ENCODE measurements at places on chromosomes 4 and X. TPM values are rescaled to one million over a fixed set of nuclear protein-coding genes. Genes with fewer than 3 reads are reported as not detected.

DCX gene
- not detected for total RNA-seq

GPR78 gene
- not detected for total RNA-seq

DNA sequence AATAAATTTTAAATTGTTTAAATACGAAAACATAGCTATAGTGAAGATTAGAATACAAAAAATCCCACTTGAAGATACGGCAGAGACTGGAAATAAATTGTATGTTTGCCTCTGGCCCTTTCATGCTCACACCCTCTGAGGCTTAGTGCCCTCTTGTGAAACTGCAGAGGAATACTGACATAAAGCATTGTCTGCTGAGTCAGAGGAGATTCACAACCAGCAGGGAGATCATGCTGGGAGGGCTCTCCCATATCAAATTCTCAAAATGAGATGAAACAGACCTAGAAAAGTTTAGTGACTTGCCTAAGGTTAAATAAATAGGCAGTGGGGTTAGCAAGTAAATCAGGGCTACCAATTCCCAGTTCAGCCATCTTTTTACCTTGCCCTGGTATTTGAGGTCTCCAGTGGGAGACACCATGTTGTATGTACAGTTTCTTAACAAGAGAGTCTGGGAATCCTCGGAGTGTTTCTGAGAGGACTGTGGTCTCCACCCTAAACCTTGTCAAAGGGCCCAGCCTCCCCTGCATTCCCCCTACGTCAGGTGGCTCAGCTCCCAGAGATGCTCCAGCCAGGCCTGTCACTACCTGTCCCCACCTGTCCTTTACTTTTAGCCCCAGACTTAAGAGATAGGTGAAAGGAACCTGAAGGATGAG, 581.4 kb upstream of the DIPK2B start:
- peak; percentile 71 for ATAC-seq

GRCh38 chr4:123443401-123444289, 47.0 kb downstream of the SPRY1 start:
- ATAC-seq, result peak; percentile 92

- peak; percentile 28 for ATAC-seq
These were observed at the start of gene FGF5 for GRCh38 chr4:80266253-80266901. Gene FGF5, plus strand, starts transcription at chr4:80266664. Its CDS starts 161 bp downstream, at chr4:80266825.

DNA sequence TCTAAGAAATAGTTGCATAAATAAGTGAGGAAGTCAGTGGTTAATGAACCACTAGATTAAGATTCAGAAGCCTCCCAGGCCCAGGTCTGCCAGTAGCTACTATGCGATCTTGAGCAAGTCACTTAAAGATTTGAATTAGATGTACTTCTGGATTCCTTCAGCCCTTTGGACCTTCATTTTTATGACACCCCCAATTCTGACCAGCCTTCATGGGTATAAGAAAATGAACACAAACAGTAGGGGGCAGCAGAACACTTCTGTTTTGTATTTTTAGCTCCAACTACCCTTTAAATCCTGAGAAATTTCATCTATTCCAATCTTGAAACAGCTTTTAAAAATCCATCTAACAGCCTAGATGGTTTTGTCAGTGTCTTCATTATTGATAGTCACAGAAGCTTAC, 19.0 kb downstream of the TMEM47 start:
- no peak for ATAC-seq

- no peak for ATAC-seq
These were observed 262.6 kb downstream of the CENPC start for GRCh38 chr4:67282749-67283148.

CYTL1 gene
- total RNA-seq, result not detected

- ATAC-seq, result no peak
These were observed 582.7 kb upstream of the AADAT start for GRCh38 chr4:170672381-170672965.

- ATAC-seq, result no peak
These were observed 293.5 kb downstream of the KCNIP4 start for GRCh38 chr4:21655031-21655430.

- ATAC-seq, result no peak
These were observed 32.2 kb downstream of the XG start for GRCh38 chrX:2784026-2784425.

EDA gene
- total RNA-seq, result 2.2 TPM

- no peak for ATAC-seq
These were observed at the start of gene SLIT2 for GRCh38 chr4:20251796-20252655. Gene SLIT2, plus strand, starts transcription at chr4:20251905. Its CDS starts 1,911 bp downstream, at chr4:20253816.

GRCh38 chr4:154616731-154617130, 4.3 kb upstream of the FGG start:
- ATAC-seq, result no peak

DNA sequence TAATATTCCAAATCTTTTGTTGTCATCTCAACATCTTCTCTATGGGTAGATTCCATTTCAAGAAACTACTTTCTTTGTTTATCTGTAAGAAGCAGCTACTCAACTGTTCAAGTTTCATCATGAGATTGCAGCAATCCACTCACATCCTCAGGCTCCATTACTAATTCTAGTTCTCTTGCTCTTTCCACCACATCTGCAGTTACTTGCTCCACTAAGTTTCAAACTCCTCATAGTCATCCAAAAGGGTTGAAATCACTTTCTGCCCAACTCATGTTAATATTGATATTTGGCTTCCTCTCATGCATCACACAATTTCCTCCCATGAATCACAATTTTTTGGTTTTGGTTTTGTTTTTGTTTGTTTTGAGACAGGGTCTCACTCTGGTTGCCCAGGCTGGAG, 35.7 kb downstream of the ADH5 start:
- peak; percentile 86 for ATAC-seq

DNA sequence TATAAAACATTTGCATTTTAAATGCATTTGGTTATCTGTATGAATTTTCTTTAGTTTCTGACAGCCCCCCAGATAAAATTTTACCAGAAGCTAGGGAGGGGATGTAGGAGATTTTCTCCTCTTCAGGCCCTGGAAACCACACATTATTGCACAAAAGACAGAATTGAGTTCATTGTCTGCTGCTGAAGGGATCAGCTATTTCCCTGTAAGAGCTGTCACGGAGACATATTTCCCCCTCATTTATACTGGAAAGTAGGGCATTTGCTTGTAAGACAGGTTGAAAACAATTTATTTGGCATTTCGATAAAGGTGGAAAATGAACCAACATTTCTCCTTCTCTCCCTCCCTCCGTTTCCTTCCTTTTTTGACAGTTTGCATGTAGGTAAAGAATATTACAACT, 241.3 kb upstream of the LCORL start:
- ATAC-seq, result no peak

DNA sequence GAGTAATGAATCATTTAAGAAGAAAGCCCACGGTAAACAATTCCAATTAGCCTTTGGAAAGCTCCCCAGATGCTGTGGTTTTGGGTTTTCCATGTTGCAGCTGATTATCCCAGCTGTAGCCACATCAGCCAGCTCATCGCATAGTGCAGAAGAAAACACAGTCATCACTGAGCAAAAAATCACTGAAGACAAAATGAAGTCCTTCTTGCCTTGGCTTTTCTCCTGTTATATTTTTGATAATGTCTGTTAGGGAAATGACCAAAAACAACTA, 193.0 kb upstream of the C1QTNF7 start:
- ATAC-seq, result no peak

- no peak for ATAC-seq
These were observed 82.8 kb downstream of the CPZ start for GRCh38 chr4:8675383-8675782.

DNA sequence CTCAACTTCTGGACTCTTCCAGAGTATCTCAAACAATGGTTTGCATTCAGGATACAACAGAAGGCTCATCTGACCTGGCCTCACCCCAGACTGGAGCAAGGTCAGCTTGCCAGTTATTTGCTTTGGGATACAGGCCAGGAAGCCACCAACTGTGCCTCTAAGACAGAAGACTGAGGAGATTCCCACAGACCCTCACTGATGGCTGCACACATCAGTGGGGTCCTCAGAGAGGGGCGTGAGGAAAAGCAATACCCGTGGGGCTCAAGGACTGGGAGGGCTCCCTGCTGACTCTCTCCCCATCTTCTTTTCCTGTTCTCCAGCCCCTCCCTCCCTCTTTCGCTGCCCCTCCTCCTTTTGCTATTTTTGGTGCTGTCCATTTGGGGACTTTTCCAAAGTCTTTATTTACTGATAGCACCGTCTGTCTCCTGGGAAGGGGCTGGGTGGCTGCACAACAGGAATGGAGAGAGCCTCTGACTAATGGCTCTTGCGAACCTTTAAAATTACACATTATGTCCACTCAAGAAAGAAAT, 23.2 kb downstream of the RELL1 start:
- ATAC-seq, result no peak

DNA sequence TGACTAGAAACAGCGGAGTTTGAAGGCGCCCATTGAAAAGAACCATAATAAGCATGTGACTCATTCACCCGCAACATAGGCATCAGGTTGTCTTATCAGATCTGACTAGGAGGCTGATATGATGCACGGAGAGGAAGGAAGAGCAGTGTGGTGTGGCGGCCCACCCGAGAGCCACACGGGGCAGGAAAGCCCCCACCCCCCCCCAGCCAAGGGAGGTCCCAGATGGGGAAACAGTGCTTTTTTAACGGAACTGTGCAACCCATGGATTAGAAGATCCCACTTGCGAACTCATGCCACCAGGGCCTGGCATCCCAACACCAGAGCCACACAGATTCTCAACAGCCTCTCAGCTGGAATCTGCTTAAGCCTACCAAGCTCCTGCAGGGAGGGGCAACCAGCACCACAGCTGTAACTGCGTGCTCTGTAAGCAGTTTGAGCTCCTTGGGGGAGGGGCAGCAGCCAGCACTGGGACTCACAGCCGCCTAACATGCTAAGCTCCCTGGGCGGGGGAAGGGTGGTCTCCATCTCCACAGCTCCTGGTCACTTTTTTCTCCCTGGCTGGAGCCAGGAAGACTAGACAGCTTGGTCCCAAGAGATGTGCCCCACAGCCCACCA, 466.2 kb downstream of the PDGFC start:
- no peak for ATAC-seq

MAGEC3 gene
- total RNA-seq, result not detected

GRCh38 chrX:130330146-130330545, 9.6 kb upstream of the SLC25A14 start:
- no peak for ATAC-seq

GRCh38 chrX:150476164-150476699, 92.2 kb upstream of the MTM1 start:
- ATAC-seq, result no peak

TRPC5OS gene
- not detected for total RNA-seq
